Glutamatergic neuron (in vitro differentiated cells): ENCODE measurements at places on chromosomes 6 and 20.

- no peak for DNase-seq
Observed at GRCh38 chr6:1197309-1197708, 114.6 kb upstream of the FOXQ1 start.

- no peak for DNase-seq
Observed at GRCh38 chr6:73565767-73566485, 45.1 kb upstream of the EEF1A1 start.

DNA sequence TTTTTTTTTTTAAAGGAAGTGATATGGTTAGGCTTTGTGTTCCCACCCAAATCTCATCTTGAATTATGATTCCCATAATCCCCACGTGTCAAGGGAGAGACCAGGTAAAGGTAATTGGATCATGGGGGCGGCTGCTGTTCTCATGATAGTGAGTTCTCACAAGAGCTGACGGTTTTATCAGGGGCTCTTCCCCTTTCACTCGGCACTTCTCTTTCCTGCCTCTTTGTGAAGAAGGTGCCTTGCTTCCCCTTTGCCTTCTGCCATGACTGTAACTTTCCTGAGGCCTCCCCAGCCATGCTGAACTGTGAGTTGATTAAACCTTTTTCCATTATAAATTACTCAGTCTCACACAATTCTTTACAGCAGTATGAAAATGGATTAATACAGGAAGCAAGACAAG lies 64.3 kb downstream of the ZFP64 start:
- no peak for DNase-seq

DNA sequence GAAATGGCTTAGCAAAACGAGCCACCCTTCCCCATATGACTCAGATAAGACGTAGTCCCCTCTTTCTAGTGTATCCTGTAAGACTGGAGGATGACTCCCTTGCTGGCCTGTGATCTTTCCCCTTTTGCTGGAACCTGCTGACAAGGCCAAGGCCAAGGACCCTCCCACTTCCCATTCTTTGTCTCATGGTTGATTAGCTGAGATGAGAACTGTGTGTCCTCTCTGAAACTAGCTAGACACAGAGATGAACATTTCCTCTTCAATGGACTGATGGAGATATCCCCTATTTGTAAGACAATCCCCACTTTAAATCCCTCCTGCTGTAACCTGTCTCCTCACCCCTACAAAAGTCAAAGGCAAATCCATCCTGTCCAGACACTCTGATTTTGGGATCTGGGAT lies 33.4 kb upstream of the SCRT2 start:
- DNase-seq = no peak

- no peak for DNase-seq
Observed at GRCh38 chr6:54861905-54862616, 15.5 kb downstream of the FAM83B start.

DNA sequence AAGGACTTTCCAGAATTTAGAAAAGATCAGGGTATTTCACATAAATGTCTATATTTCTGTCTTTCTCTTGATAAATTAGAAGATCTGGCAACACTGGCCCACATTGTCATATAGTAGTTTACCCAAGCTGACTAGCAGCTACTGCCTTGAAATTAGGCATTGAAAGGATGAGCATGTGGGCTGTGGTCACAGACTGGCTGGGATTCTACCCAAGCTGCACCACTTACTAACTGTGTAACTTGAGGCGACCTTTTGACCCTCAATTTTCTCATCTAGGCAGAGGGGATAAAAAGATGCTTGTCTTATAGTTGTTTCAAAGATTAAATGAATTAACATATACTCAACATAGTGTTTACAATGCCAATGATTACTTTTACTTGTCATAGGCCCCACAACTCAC lies 152.7 kb upstream of the BMP2 start:
- DNase-seq = no peak

DNA sequence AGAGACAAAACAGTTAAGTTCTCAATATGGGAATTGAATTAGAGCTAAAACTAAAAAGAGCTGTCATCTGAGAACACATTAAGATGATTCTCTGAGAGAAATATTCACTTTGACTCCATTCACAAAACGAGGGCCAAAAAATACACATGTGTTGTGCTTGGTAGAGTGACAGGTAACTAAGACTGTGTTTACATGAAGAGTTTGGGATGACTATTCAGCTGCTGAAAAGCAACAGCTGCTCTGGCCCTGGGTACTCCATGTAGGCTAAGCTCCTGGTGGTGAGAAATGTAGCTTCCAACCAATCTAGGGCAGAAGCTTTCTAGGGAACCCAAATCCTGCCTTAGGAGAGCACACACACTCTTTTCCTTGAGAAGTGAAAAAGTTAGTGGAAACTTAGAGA lies 184.5 kb downstream of the COL21A1 start:
- DNase-seq = no peak

GRCh38 chr6:11814106-11814505 lies 35.5 kb upstream of the ADTRP start:
- no peak for DNase-seq

DNA sequence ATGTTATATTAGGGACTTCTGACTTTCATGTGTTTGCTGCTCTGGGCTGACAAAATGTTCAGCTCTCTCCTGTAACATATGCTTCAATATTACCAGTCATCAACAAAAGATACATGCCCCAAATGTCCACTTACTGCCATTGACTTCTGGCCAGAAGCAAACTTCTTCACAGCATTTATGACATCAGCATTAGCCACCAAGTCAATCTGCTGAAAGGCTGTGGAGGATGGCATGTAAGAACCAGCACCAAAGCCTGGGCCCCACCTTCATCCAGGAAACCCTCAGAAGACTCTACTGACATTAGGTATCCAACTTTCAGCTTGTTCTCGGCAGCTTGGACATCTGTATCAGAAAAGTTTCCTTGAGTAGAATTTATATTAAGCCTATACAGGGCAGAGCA lies 595.5 kb downstream of the COL12A1 start:
- DNase-seq = no peak

DNA sequence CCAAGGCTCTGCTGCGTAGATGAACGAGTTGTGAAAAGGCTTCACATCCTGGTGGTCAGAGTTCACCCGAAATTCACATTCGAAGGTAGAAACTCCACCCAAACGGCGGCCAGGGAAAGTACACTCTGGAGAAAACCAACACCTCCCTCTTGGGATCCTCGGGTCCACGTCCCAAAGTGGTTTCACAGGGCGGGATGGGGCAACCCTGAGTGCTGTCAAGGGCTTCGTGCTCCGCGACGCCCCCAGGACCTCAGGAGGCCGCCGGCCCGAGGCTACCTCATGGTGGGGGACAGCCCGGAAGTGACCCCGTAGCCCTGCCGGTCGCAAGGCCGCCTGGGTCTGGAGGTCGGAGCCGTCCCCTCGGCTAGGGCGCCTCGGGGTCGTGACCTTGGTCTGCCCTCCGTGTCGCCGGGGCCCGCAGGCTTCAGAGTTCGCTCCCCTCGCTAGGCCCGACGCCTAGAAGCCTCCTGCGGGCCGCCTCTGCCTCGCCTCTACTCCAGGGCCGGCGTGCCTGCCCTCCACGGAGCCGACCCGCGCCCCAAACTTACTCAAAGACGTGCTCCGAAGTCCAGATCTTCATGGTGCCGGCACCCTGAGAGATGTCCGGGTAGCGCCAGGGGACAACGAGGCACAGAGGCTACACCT lies at the start of gene PRELID3B:
Gene PRELID3B (minus strand): TSS at position 636 of the 645 bp plus-strand sequence. CDS start 56 bp downstream, at position 580.
- DNase-seq = no peak

DNA sequence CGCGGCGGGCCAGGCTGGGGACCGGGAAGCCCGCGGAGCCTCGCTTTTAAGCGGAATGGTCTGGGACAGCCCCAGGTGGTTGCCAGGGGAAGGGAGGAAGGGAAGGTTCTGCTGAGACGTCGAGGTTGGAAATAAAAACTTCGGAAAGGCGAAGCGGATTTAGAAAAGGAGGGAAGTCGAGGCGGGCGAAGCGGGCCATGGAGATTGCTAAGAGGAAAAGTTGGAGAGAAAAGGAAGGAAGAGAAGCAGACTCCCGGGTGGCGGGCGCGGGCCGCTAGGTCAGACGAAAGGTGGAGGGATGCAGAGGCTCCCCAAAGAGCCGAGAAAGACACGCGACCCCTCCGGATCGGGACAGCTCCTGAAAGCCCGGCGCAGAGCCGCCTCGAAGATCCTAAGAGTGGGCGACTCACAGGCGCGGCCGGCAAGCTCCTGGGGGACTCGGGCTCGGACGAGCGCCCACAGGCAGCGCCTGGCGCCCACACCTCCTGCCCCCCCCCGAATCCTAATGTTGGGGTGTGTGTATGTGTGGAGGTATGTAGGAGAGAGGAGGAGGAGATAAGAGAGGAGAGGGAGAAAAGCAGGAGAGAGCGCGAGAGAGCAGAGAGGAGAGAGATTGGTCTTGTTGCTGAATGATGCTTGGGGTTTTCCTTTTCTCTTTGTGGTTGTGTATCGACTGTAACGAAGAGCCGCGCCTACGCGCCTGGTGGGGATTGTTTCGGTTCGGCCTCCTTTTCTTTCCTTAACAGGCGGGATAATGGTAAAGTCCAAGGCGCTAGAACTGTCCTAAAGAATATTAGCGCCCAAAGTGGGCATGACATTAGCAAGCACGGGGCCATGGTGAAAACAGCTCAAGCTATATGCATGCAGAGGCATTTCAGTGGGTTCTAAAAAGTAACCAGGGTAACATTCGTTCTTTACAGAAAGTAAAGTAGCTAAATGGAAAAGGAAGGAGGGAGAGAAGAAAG lies 1.5 kb downstream of the TFAP2B start:
- no peak for DNase-seq

- DNase-seq = no peak
Observed at GRCh38 chr6:3400162-3400561, 56.7 kb downstream of the SLC22A23 start.

- peak; percentile 78 for DNase-seq
Observed at GRCh38 chr6:99603421-99604165, 3.0 kb upstream of the PRDM13 start.

DNA sequence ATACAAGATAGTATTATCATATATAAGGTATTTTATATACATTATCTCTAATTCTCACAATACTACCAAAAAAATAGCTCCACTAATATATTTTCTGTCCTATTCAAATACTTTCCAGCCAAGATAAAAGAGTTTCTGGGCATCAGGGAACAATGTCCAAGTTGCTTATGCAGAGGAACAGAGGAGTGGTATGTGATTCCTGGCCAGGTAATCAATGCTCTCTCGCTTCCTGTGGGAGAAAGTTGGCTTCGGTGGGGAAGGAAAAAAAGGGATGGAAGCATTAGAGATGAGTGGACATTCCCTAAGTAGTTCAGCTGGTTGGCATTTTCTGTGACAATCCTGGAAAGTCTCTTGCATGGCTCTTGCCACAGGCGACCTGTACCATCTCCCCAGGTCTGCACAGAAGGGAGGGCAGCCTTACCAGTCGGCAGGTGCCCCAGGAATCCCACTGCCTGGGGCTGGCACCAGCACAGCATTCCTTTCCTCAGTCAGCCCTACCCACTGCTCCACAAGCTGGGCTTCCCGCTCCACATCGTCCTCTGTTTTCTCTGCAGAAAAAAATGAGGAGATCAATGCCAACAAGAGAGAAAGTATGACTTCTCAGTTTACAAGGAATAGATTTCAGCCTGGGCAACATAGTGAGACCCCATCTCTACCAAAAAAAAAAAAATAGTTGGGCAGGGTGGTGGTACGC lies 78.5 kb upstream of the NUP153 start:
- no peak for DNase-seq

GRCh38 chr6:72322771-72323170 lies 299.1 kb upstream of the KCNQ5 start:
- no peak for DNase-seq

- DNase-seq = peak; percentile 48
Observed at GRCh38 chr6:37569743-37570481, 70.2 kb upstream of the CCDC167 start.

DNA sequence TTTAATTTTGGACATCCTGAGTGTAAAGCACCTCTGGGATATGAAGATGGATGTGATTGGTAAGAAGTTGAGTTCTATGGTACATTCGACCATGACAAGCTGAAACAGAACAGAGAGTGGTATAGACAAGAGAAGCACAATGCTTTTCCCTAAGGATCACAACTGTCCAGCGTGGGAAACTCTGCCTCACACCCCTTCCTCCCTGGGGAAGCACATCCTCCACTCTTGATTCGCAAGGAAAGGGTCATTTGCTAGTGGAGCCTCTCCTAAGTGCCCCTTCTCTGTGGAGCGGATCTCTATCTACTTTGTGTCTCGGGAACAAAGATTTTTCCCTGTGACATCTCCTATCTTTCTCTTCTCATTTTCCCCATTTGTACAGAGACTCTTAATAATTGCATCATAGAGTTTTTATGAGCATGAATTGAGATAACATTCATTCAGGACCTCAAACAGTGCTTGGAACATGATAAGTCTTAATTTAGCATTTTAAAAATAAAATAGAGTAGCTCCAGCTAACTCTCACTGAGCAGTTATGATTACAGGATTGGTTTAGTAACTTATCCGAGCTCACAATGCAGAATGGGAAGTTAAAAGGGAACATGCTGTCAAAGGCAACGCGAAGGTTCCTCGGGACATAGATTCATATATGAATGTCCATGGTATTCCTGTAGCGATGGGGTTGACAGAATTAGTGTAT lies 775.2 kb downstream of the C6orf118 start:
- no peak for DNase-seq

GRCh38 chr20:8995761-8996160 lies 73.1 kb upstream of the PLCB4 start:
- DNase-seq = no peak

DNA sequence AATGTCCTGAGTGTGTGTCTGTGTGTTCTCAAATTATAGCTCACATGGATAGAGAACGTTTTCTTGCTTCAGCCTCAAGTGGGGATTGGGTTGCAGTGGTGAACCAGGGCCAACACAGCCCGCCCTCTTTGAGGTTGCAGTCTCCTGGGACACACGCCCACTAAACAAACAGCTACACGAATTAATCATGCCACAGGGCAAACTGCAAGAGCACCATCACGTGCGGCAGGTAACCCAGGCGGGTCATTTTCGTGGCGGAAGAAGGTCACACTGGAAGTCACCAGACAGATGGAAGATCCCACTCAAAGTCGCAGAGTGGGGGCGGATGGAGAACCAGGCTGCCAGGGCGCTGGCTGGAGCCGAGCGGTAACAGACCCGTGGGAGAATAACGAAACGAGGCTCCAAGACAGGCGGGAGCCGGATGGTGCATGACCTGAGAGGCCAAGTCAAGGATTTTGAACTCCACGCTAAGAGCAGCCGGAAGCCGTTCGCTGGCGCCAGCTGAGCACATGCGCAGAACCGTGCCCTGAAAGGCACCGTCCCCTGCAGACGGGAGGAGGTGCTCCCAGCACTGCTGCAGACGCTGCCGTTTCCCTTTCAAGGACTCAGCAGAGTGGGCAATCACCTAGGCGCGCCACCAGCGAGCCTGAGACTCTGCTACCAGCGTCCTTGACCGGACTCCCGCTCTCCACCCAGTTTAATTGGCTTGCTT lies 10.7 kb downstream of the DLL1 start:
- no peak for DNase-seq
